ENCODE measurements at places on chromosomes 3 and 15.

GRCh38 chr15:85707519-85708338 is 87.0 kb downstream of the KLHL25 start:
- no peak for DNase-seq

DNA sequence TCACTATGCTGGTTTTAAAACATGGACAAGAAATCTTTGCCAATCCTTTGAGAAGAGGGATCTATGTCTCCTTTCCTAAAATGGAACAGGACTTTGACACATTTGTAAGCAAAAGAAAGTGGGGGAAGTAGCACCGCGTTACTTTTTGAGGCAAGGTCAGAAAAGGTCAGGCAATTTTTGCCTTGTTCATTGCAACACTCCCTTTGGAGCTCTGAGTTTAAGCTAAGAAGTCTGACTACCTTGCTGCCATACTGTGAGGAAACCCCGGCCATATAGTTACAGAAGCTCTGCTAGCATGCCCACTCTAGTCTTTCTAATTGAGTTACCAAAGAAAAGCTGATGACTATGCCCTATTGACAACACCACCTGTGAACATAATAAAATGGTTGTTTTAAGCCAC is 1.4 kb downstream of the FAM227B start:
- DNase-seq, result no peak

GRCh38 chr3:44685128-44685800 is 27.2 kb upstream of the ZNF502 start:
- peak; percentile 81 for DNase-seq

DNA sequence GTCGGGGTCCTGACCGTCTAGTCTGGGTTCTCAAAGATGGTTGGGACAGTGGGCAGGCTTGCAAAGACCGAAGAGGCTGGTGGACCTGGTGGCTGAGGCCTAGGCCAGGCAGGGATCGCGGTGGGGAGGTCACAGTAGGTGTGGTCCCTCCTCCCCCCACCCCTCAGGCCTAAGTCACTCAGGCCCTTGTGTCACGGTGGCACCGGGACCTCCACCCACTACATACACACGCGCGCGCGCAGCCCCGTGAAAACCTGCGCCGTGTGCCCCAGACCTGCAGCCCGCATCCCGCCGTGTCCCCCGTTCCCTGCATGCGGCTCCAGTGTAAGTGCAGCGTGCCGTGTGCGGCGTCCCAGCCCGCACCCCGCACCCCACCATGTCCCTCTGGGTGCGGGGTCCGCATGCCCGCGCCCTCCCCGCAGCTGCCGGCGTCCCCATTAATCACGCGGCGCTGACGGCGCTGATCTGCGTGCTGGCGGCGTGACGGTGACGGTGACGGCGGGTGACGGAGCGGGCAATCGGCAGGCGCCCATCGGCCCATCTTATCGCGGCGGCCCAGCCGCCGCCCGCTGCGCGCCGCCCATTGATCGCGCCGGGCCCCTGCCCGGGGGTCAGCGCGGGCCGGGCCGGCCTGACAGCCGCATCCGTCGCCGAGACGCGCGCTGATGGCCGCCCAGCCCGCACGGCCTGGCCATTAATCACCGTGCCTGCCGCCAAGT is 24.4 kb downstream of the SEC61A1 start:
- no peak for DNase-seq

DNA sequence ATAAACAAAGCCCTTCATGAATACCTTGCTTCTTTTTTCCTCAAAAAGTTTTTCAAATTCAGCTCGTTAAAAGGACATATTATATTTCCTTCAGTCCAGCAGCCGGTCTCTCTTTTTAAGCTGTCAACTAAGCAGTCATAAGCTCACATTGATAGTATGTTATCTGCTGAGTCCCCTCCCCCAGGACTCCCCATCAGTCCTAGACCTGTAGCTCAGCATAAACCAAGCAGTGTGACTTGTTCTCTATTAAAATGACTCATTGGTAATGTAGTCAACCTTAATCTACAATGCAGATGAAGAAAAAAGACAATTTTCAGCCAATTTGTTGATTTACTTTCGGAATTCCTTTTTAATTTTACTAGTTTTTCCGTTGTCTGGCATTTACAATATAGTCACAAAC is 483.8 kb downstream of the MECOM start:
- no peak for DNase-seq

- DNase-seq, result no peak
These were observed 25.4 kb downstream of the ONECUT1 start for GRCh38 chr15:52764731-52765130.

DNA sequence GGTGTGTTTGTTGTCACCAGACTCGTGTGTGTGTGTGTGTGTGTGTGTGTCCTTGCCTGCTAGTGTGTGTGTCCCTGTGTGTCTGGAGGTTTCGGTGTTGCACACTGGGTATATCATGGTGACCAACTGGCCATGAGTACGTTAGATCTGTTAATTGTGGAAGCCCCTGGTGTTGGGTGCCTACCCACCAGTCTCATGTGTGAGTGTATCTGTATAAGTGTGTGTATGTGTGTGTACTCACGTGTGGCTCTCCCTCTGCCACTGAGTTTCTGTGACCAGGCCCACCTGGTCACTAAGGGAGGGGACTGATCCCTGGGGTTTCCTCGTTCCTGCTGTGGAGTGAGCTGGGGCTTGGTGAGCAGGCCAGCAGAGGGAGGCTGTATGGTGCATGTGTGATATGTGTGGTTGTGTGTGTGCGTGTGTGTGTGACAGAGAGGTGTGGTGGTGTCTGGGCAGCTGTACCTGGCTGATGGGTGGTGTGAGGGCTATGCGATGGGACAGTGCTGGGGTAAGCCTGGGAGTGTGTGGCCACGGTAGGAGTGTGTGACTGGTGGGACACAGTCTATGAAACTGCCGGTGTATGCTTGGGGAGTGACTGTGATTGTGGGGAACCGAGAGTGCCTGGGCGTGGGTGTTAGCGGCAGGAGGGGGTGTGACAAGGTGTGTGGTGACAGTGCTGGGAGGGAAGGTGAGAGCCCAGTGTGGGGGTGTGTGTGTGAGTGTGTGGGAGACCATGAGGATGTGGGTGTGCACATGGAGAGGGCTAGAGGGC is 1.8 kb downstream of the PRKCD start:
- DNase-seq, result peak; percentile 52

- DNase-seq, result no peak
These were observed 196.8 kb downstream of the GABRG3 start for GRCh38 chr15:27167738-27168137.

GRCh38 chr3:126654571-126655383 is at the start of gene TXNRD3:
Gene TXNRD3, minus strand, starts transcription at chr3:126655124.
- DNase-seq, result peak; percentile 56

DNA sequence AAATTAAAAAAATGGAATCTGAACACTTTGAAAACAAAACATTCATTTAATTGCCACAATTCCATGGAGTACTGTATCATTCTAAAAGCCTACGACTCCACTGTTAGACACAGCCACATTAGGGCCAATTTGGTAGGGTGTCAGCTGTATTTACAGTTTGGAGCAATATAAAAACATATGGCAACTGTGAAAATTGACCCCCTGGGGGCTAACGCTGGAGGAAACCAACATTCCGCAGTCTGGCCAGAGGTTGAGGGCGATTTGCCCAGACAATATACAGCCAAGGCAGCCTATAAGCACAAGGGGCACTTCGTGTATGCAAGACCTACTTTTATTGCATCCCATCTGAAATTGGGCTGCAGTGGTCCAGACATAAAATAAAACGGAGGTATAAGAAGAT is 476.5 kb upstream of the WNT5A start:
- no peak for DNase-seq

DNA sequence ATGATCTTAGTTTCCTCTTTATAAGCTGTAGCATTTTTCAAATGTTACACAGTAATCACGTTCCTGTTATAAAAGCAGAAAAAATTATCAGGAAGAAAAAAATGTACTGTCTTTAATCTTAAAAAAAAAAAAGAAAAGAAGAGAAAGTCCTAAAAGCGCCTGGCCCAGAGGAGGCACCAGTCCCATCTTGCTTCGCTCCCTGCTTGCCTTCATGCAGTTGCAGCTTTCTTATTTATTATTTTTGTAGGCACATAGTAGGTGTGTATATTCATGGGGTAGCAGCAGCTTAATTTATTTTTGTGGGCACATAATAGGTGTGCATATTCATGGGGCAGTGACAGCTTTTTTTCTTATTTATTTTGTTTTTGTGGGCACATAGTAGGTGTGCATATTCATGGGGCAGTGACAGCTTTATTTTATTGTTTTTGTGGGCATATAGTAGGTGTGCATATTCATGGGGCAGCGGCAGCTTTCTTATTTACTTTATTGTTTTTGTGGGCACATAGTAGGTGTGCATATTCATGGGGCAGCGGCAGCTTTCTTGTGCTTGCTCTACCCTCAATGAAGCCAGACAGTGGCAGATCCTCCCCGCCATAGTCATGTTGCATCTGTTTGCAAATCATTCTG is 5.5 kb upstream of the EHD4 start:
- no peak for DNase-seq

- DNase-seq, result no peak
These were observed 49.2 kb downstream of the CTDSPL start for GRCh38 chr3:37910671-37911400.

DNA sequence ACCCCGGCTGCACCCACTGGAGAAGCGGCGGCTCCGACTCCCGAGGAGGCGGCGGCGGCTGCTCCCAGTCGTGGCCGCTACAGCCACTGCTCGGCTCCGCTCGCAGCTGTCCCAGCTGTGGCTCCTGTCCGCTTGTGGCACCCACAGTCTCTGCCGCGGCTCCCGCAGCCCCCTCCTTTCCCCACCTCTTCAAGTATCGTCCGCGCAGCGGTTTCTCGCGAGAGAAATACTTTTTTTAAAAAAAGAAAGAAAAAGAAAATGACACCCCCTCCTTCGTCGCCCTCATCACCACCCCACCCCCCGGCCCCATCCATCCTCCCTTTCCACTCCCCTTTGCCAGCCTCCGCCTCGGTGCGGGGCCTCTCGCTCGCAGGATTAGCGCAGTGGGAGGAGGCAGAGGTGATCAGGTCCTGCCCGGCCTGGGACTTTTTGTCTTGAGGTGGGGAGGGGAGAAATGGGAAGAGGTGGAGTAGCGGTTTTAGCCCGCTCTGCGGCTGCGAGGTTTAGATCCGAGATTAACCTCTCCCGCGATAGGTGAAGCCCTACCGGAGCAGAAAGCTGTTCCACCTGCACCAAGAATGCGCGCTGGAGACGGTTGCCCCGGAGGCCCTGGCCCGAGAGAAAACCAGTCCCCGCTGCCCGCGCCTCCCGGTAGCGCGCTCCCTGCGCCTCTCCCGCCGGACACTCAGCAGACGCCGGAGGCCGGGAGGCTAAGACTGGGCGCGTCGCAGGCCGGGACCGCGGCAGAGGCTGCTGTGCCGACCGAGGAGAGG is at the start of gene FBN1:
Gene FBN1 (minus strand): TSS at position 152 of the 773 bp plus-strand sequence. CDS start 940 bp downstream, outside the sequence.
- peak; percentile 43 for DNase-seq

- DNase-seq, result no peak
These were observed 140.8 kb downstream of the UNC13C start for GRCh38 chr15:54119051-54119450.

DNA sequence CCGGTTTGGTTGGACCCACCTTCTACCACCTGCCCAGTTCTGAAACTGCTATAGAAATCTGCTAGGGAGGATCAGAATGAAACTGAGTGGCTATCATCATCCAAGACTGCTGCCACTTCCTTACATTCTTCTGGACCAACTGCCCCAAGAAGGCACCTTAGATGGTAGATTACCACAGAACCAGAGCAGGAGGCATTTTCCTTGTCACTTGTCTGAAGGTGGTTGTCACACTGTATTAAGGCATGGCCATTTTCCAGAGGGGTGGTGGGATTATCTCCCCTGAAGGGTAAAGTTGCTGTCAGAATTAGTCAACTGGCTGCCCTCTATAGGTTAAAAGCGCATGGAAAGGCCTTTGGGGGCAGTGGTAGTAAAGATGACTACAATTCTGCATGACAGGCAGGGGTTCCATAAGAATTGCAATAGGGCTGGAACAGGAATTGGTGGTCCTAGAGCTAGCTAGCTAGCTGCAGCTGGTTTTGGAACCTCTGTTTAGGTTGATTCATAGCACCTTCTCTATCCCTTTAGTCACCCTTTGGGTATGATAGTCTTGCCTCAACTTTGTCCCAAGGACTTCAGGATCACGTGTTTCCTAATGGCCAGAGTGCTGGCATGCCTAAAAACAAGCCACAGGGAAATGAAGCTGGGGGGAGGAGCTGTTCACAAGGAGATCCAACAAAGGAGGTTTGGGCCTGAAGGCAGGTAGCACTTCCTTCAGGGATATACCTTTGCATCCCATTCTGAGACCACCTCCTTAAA is 4.8 kb upstream of the CSPG5 start:
- no peak for DNase-seq

DNA sequence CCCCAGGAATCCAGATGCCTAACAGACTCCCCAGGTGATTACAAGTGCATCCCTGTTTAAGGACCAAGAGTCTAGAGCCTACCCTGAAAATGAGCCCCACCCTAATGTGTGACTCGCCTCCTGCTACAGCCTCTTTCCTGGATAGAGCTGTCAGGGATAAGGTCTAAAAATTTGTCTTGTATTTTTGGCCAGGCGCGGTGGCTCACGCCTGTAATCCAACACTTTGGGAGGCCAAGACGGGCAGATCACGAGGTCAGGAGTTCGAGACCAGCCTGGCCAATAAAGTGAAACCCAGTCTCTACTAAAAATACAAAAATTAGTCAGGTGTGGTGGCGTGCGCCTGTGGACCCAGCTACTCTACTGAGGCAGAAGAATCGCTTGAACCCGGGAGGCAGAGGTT is 11.2 kb downstream of the TMC3 start:
- DNase-seq, result no peak

DNA sequence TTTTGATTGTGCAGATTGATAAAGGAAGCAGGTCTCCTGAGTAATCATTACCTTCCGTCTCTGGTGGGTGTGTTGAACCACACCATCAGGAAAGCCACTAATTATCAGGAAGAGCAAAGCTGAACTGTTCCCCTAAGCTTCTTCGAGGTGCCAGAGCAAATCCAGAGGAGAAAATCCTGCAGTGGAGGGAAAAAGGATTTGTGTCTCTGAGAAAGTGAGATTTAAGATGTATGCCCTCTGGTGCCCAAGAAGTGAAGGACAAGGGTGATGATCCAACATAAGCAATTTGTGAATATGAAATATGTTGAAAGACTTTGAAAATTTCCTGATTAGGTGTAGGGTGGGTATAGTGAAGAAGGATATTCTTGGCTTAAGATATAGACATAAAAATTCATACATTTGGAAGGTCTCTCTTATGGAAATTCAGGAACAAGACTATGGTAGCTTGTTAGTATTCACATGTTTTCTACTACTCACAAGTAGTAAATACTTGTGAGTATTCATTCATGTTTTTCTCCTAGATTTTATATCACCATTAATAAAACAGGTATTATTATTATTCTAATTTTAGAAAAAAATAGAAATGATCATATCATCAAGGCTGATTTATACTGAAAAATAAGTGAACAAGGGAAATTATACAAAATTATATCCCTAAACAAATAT is 34.8 kb downstream of the COMMD2 start:
- DNase-seq, result peak; percentile 3
